ENCODE measurements at places on chromosomes 11 and 22. TPM values are rescaled to one million over a fixed set of nuclear protein-coding genes. Genes with fewer than 3 reads are reported as not detected.

- no peak overlapping the region for H3K4me3 ChIP-seq
- DNase-seq, result peak; percentile 64
- no peak overlapping the region for H3K27ac ChIP-seq
Observed at GRCh38 chr22:35538801-35539321, 1.8 kb upstream of the RASD2 start.

DNA sequence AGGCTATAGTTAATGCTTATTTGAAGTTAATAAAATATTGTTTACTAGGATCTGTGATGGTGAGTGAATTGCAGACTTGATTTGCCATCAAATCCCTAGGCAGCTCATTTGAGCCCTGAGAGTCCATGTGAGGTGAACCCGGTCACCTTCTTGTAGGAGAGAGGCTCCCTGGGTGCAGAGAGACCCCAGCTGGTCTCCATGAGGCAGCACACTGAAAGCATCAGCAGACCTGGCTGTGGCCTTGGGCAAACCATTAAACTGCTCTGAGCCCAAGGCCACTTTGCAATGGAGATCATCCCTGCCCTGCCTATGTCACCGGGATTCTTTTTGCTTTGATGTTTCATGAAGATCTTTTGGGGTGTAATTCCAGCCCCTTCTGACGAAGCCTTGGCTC, 125.2 kb downstream of the MICAL2 start:
- H3K4me1 ChIP-seq, result peaks cover 57% of the 10 kb centered on the region
- H3K36me3 ChIP-seq, result peaks cover 40% of the 10 kb centered on the region
- no peak overlapping the region for H3K4me3 ChIP-seq
- no peak for DNase-seq
- no peaks in the 10 kb centered on the region for H3K27me3 ChIP-seq
- H3K27ac ChIP-seq, result peak overlapping the region; percentile 97

DNA sequence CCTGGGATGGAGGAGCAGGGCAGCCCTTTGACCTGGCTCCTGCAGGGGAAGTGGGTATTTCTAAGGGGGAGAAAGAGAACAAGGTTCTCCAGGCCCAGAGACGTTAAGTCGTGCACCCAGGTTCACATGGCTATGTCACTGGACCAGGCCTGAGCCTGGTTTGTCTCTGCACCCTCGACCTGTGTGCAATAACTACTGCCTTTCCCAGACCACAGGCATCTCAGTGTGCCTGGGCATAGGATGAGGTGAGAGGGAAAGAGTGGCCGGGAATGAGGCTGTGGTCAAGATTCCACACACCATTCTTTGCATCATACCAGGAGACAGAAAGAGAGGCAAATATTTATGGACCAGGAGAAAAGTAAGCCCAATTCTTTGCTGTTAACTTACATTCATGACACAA, 66.8 kb downstream of the PRR5L start:
- no peak overlapping the region for H3K27ac ChIP-seq
- no peaks in the 10 kb centered on the region for H3K36me3 ChIP-seq
- no peak for DNase-seq
- H3K27me3 ChIP-seq, result no peaks in the 10 kb centered on the region
- H3K4me1 ChIP-seq, result peaks cover 33% of the 10 kb centered on the region

- no peak overlapping the region for H3K4me3 ChIP-seq
- H3K27me3 ChIP-seq, result no peaks in the 10 kb centered on the region
- H3K36me3 ChIP-seq, result no peaks in the 10 kb centered on the region
- no peak for DNase-seq
Observed at GRCh38 chr22:49227670-49228069, 600.0 kb downstream of the BRD1 start.

GRCh38 chr11:64400102-64400501, 41.1 kb downstream of the RPS6KA4 start:
- H3K4me1 ChIP-seq, result peaks cover 10% of the 10 kb centered on the region
- no peak overlapping the region for H3K27ac ChIP-seq
- peak; percentile 47 for DNase-seq
- H3K4me3 ChIP-seq, result no peak overlapping the region
- H3K36me3 ChIP-seq, result no peaks in the 10 kb centered on the region

DNA sequence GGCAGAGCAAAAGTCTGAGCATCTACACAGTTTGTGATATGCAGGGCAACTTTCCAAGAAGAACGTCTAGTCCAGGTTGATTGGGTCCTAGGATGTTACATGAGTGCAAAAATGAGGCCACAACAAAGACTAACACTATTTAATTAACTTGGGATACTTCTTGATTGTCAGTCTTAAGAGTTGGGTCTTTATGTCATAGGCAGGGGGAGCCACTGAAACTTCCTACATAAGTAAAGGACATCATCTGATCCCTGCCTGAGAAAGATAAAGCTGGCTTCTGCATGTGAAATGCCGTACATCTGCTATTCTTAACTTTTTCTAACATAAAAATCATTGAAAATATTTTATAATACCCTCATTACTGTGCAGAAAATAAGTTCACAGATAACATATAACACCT, 525.5 kb downstream of the NTM start:
- no peaks in the 10 kb centered on the region for H3K27me3 ChIP-seq
- no peak for DNase-seq
- H3K36me3 ChIP-seq, result no peaks in the 10 kb centered on the region
- H3K4me1 ChIP-seq, result peaks cover 29% of the 10 kb centered on the region
- H3K27ac ChIP-seq, result peak overlapping the region; percentile 93
- peak overlapping the region; percentile 64 for H3K4me3 ChIP-seq

The TRPT1 gene
- 56.0 TPM for total RNA-seq

The GGT5 gene
- 0.12 TPM for total RNA-seq

The UBQLN3 gene
- total RNA-seq, result not detected

All from PC-3 (cell line).